ENCODE measurements at places on chromosomes 4 and X.

DNA sequence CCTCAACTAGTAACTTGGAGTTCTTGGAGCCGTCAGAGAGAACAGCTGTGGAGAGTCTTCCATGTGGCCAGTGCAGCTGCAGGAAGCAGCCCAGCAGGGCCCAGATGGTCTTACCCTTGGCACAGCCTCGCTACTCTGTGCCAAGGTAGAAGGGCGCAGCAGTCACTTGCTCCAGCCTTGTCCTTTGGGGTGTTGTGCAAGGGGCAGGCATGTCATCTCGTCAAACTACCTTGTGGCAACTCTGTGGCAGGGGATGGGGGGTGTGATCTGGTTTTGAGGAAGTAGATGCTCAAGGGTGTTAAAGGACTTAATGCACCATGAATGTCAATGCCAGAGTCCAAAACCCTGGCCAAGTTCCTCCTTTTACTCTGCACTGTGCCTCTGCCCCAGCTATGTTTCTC lies 34.2 kb upstream of the TBC1D14 start:
- DNase-seq, result peak; percentile 93

- peak; percentile 11 for DNase-seq
Measured at GRCh38 chr4:82560853-82561785, 669 bp downstream of the TMEM150C start.

- peak; percentile 81 for DNase-seq
Measured at GRCh38 chrX:151393514-151393913, 3.5 kb upstream of the VMA21 start.

GRCh38 chrX:18415386-18415785 lies 10.0 kb upstream of the CDKL5 start:
- DNase-seq, result no peak

DNA sequence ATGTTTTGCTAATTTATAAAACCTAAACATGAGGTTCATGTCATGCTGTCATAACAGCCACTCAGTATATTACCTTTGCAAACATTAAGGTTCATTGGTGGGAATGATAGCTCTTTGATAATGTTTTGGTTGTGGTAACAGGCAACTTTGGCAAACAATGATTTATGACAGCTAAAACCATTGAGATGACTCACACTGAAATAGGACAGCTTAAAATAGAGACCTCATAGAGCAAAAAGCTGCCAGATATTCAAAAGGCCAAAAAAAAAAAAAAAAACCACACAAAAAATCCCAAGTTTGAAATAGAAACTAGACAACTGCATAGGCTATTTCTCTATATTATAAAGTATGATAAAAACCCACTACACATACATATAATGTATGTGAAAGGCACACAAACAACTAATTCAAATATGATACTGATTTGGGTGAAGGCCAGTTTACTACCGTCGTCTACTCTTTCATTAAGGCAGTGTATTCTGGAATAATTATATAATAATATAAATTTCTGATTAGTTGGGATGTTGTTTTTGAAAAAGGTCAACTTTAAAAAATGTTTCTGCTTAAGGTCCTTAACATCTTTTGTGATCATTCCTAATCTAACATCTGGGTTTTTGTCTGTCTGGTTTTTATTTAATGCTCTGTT lies 646.0 kb upstream of the PITX2 start:
- no peak for DNase-seq

DNA sequence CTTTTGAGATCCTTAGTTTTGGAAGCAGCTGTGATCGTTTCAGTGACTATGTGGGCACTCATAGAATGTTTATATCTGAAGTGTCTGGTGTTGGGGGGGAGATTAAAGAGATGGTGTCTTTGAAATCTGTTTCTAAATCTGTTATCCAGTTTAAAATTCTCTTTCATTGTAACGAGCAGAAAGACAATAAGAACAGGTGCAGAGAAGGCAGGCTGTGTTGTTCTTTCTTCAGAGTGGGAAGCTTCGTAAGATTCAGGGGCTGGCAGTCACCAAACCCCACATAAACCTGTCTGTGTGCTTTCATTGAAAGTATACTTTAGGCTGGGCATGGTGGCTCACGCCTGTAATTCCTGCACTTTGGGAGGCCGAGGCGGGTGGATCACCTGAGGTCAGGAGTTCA lies 16.3 kb upstream of the DHRSX start:
- no peak for DNase-seq

- peak; percentile 69 for DNase-seq
Measured at GRCh38 chrX:78754917-78755316, 7.4 kb downstream of the LPAR4 start.

- DNase-seq, result peak; percentile 59
Measured at GRCh38 chr4:78781924-78782323, 5.8 kb downstream of the BMP2K start.

DNA sequence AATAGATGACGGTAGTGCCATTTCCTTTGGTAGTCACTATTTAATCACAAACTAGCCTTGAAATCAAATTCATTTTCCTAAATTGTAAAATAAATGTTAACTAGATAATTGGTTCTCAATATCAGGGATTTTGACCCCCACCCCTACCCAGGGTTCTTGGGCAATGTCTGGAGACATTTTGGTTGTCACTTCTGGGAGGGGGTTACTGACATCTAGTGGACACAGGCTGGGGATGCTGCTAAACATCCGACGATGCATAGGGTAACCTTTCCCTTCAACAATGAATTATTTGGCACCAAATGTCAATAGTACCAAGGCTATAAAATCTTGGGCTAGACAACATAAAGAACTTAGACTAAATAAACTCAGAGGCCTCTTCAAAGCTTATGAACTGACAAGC lies 285.8 kb upstream of the TRPC5 start:
- DNase-seq, result no peak
